Smooth muscle cell of the brain vasculature (primary cell): ENCODE measurements at places on chromosomes 3 and 15.

GRCh38 chr15:66894986-66895780, 170.2 kb upstream of the SMAD3 start:
- no peak for DNase-seq

- DNase-seq, result no peak
These were observed 4.0 kb downstream of the ITGA11 start for GRCh38 chr15:68427963-68428362.

DNA sequence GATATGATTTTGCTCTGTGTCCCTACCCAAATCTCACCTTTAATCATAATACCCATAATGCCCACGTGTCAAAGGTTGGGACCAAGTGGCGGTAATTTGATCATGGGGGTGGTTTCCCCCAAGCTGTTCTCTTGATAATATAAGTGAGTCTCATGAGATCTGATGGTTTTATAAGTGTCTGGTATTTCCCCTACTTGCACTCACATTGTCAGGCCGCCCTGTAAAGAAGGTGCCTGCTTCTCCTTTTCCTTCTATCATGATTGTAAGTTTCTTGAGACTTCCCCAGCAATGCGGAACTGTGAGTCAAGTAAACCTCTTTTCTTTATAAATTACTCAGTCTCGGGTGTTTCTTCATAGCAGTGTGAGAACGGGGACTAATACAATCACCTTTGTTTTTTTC, 279.8 kb downstream of the ARPP21 start:
- no peak for DNase-seq

- DNase-seq, result no peak
These were observed 3.4 kb upstream of the RARB start for GRCh38 chr3:25424614-25425013.

GRCh38 chr3:185084901-185085300, 68.0 kb downstream of the C3orf70 start:
- DNase-seq, result no peak
